ENCODE measurements at places on chromosomes 7 and 10. TPM values are rescaled to one million over a fixed set of nuclear protein-coding genes. Genes with fewer than 3 reads are reported as not detected.

DNA sequence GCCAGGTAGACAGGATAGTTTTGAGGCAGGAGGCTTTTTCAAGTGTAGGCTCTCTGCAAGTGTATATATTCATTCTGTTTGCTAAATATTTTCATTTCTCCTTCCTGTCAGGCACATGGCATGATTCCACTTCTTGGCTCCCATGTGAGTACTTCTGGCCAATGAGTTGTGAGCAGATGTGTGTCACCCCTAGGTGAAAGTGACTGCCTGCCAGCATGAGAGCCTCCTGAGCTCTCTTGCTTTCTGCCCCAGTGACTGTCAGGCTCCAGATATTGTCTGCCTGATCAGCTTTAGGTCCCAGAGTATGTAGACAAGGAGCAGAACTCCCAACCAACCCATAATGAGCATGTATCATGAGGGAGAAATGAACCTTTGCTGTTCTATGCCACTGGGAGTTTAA, 257.6 kb upstream of the NPY start:
- DNase-seq, result no peak
- no peaks in the 10 kb centered on the region for H3K36me3 ChIP-seq
- peaks cover 11% of the 10 kb centered on the region for H3K4me1 ChIP-seq

DNA sequence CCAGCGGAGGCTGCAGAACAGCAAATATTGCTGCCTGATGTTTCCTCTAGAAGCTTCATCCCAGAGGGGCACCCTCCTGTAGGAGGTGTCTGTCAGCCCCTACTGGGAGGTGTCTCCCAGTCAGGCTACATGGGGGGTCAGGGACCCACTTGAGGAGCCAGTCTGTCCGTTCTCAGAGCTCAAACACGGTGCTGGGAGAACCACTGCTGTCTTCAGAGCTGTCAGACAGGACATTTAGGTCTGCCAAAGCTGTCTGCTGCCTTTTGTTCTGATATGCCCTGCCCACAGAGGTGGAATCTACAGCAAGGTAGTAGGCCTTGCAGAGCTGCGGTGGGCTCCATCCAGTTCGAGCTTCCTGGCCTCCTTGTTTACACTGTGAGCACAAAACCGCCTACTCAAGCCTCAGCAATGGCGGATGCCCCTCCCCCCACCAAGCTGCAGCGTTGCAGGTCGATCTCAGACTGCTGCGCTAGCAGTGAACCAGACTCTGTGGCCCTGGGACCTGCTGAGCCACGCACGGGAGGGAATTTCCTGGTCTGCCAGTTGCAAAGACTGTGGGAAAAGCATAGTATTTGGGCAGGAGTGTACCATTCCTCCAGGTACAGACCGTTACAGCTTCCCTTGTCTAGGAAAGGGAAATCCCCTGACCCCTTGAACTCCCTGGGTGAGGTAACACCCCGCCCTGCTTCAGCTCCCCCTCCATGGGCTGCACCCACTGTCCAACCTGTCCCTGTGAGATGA, 17.7 kb upstream of the MINDY3 start:
- H3K36me3 ChIP-seq, result no peaks in the 10 kb centered on the region
- H3K4me1 ChIP-seq, result peaks cover 15% of the 10 kb centered on the region

GRCh38 chr10:45377858-45378257, 3.8 kb downstream of the ALOX5 start:
- peaks cover 9% of the 10 kb centered on the region for H3K4me1 ChIP-seq
- H3K4me3 ChIP-seq, result no peak overlapping the region
- no peaks in the 10 kb centered on the region for H3K36me3 ChIP-seq
- H3K27ac ChIP-seq, result no peak overlapping the region
- H3K27me3 ChIP-seq, result peaks cover 53% of the 10 kb centered on the region

DNA sequence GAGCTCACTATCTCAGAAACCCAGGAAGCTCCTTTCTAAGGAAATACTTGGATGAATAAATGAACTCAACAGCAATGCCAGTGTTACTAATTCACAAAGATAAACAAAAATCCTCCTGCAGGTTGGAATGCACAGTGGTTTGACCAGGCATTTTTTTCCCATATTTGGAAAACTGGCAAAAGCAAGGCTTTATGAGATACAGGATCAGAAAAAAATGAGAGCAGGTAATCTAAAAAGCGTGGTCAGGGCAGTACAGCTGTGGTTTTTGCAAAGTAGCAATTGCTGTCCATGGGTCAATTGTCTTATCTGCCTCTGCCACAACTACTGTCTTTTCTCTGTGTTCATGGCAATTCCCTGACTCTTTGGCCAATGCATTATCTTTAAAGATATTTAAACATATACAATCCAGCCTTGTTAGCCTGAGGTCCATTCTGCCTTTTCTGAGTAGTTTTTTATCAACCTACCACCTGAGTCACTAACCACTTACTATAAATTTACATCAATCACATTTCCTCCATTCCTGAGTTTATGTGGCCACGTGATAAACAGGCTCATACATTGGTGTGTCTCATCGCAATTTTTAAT, 564.5 kb upstream of the IGFBP3 start:
- H3K4me1 ChIP-seq, result no peaks in the 10 kb centered on the region
- DNase-seq, result no peak
- no peak overlapping the region for H3K4me3 ChIP-seq
- no peaks in the 10 kb centered on the region for H3K36me3 ChIP-seq
- H3K27ac ChIP-seq, result no peak overlapping the region

DNA sequence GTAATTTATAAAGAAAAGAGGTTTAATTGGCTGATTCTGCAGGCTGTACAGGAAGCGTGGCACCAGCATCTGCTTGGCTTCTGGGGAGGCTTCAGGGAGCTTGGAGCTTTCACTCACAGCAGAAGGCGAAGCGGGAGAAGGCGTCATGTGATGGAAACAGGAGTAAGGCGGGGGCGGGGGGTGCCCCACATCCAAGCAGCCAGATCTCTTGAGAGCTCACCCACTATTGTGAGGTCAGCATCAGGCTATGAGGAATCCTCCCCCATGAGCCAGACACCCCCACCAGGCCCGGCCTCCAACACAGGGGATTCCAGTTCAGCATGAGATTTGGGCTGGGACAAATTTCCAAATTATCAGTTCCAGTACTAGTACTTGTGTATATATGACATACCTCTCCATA, 46.2 kb downstream of the WDR37 start:
- no peaks in the 10 kb centered on the region for H3K36me3 ChIP-seq
- H3K4me3 ChIP-seq, result no peak overlapping the region
- no peak overlapping the region for H3K27ac ChIP-seq
- no peaks in the 10 kb centered on the region for H3K27me3 ChIP-seq

GRCh38 chr7:42677751-42678699, 233.8 kb downstream of the C7orf25 start:
- peaks cover 1% of the 10 kb centered on the region for H3K4me1 ChIP-seq
- H3K36me3 ChIP-seq, result no peaks in the 10 kb centered on the region
- DNase-seq, result no peak
- no peak overlapping the region for H3K4me3 ChIP-seq
- no peak overlapping the region for H3K27ac ChIP-seq

- no peak overlapping the region for H3K4me3 ChIP-seq
- H3K27ac ChIP-seq, result no peak overlapping the region
- no peaks in the 10 kb centered on the region for H3K36me3 ChIP-seq
- no peaks in the 10 kb centered on the region for H3K27me3 ChIP-seq
- DNase-seq, result peak; percentile 26
- peaks cover 8% of the 10 kb centered on the region for H3K4me1 ChIP-seq
Observed at GRCh38 chr10:113960617-113961181, 83.0 kb upstream of the ADRB1 start.

DNA sequence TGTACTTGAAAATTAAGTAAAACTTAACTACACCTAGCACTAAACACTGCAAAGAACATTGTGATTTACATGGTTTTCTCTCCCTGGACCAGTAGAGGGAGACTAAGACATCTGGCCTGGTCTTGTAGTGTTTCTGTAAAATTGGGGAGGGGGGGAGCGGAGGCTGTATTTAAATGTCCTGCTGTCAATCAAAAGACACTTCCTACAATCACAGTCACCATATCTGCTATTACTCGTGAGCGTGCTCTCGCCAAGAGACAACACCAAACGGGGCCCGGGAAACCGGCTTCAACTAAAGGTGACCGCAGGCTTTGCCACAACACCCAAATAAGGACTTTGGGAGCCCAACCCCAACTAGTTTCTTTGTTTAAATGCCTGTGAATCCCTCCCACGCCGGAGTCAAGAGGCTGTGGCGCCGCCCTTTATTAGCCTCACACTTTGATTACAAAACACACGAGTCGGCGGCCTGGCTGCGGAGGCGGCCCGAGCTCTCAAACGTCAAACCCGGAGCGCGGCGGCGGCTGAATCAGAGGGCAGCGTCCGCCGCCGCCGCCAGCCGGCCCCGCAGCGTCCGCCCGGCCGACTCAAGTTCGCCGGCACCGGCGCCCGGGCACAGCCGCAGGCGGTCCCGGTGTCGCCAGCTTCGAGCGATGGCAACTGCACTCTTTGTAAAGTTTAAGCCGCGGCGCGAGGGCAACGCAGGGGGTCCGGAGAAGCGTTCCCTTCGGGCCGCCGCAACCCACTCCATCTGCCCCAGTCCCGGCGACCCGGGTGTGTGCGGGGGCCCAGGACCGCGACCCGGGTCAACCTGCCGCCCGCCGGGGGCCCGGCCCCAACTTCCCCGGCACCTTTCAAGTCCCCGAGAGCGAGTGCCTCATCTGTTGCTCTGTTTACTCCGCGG, 1.3 kb downstream of the KDM7A start:
- peaks cover 7% of the 10 kb centered on the region for H3K4me1 ChIP-seq
- peak overlapping the region; percentile 88 for H3K4me3 ChIP-seq
- H3K27ac ChIP-seq, result no peak overlapping the region

DNA sequence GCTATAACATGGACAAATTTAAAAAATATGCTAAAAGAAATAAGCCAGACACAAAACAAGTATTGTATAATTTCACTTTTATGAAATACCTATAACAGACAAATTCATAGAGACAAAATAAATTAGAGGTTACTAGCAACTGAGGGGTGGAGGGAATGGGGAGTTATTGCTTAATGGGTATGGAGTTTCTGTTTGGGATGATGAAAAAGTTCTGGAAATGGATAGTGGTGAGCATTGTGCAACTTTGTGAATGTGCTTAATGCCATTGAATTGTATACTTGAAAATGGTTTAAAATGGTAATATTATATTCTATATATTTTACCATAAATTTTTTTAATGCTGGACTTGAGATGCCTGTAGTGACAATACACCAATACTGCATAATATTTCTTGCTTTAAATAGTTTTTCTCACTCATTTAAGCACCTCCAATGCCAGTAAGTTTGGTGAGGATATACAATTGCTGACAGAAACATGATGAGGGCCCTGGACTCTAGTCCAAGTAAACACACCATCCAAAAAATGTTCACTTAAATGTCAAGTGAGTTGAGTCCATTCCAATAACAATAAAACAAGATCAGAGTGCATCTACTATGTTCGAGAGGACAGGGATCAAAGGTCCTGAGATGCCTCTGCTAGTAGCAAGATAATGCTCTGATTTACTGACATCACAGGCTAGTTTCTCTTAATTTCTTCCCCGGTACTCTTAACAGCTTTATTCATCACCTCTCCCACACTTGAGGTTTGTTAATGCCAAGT, 71.9 kb downstream of the NT5C2 start:
- H3K36me3 ChIP-seq, result no peaks in the 10 kb centered on the region
- peaks cover 22% of the 10 kb centered on the region for H3K4me1 ChIP-seq
- no peak for DNase-seq
- no peak overlapping the region for H3K4me3 ChIP-seq
- no peak overlapping the region for H3K27ac ChIP-seq

- no peak overlapping the region for H3K4me3 ChIP-seq
- H3K27me3 ChIP-seq, result no peaks in the 10 kb centered on the region
- no peaks in the 10 kb centered on the region for H3K36me3 ChIP-seq
- DNase-seq, result no peak
- no peak overlapping the region for H3K27ac ChIP-seq
Observed at GRCh38 chr10:20887706-20888555, 9.2 kb downstream of the NEBL start.

- H3K27ac ChIP-seq, result no peak overlapping the region
- H3K27me3 ChIP-seq, result no peaks in the 10 kb centered on the region
- H3K4me1 ChIP-seq, result no peaks in the 10 kb centered on the region
- no peaks in the 10 kb centered on the region for H3K36me3 ChIP-seq
- no peak overlapping the region for H3K4me3 ChIP-seq
Observed at GRCh38 chr10:9579110-9579705, 1438.5 kb upstream of the CELF2 start.

DNA sequence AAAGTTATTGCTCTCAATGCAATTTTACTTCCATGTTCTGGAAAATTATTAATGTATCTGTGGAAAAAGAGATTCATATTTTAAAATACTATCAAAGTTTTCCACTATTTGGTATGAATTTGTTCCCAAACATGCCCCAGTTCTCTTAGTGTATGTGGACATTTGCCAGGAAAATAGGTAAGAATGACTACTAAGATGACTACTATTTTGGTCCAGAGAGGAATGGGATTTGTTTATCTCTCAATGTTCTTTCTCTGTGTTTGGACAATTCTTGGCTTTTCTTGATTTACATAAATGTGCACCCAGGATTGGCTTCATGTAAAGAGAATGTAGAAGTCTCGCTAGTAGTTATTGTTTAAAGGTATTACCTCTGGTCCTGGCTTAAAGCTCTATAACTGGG, 60.3 kb upstream of the POT1 start:
- H3K4me3 ChIP-seq, result no peak overlapping the region
- no peak overlapping the region for H3K27ac ChIP-seq
- no peaks in the 10 kb centered on the region for H3K36me3 ChIP-seq
- no peaks in the 10 kb centered on the region for H3K4me1 ChIP-seq

- H3K4me1 ChIP-seq, result no peaks in the 10 kb centered on the region
- no peaks in the 10 kb centered on the region for H3K27me3 ChIP-seq
- no peaks in the 10 kb centered on the region for H3K36me3 ChIP-seq
- H3K4me3 ChIP-seq, result no peak overlapping the region
- no peak for DNase-seq
- H3K27ac ChIP-seq, result no peak overlapping the region
Observed at GRCh38 chr7:51019891-51020870, 237.5 kb upstream of the GRB10 start.

GRCh38 chr10:43317422-43317821, 50.6 kb upstream of the RASGEF1A start:
- no peak overlapping the region for H3K27ac ChIP-seq
- peaks cover 14% of the 10 kb centered on the region for H3K4me1 ChIP-seq
- DNase-seq, result no peak
- H3K27me3 ChIP-seq, result no peaks in the 10 kb centered on the region
- H3K4me3 ChIP-seq, result no peak overlapping the region
- no peaks in the 10 kb centered on the region for H3K36me3 ChIP-seq

DNA sequence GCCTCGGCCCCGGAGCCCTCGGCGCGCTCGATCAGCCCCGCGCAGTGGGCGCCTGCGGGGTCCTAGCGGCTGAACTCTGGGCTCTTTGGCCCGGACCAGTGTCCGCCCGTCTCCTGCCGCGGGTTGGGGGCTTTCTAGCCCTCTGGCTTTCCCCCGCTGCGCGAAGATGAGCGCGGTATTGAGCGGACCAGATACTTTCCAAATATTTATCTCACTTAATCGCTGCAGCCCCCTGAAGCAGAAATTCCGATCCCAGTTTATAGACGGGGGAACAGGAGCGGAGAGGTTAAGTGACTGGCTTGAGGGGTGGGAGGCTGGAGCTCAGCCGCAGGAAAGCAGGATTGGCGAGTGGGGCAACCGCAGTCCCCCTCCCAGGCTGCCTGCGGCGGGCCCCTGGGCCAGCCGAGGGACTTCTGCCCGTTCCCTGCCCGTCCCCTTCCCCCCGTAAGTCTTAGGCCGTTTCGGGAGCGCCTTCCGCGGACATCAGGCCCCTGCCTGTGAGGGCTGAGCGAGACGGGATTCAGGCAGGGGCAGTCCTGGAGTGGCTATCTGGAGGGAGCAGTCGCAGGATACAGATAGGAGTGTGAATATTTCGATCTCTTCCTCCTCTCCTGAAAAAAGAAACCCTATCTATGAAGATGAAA, 565 bp downstream of the STRIP2 start:
- peaks cover 15% of the 10 kb centered on the region for H3K27me3 ChIP-seq
- no peaks in the 10 kb centered on the region for H3K36me3 ChIP-seq
- no peak overlapping the region for H3K27ac ChIP-seq
- H3K4me3 ChIP-seq, result peak overlapping the region; percentile 98
- peak; percentile 70 for DNase-seq
- H3K4me1 ChIP-seq, result peaks cover 17% of the 10 kb centered on the region

ITGB8 gene
- 5.3 TPM for total RNA-seq

SEMA3E gene
- 2.0 TPM for total RNA-seq

AMPH gene
- total RNA-seq, result 22.8 TPM

CDHR3 gene
- 1.4 TPM for total RNA-seq

PTF1A gene
- total RNA-seq, result not detected

Data from neural progenitor cell (in vitro differentiated cells).